Stimulated activated CD4-positive, alpha-beta T cell treated with anti-CD3 and anti-CD28 coated beads, Interleukin-1b, Interleukin-23, amount 100 ng/mL, for 48 hours (primary cell): ENCODE measurements at places on chromosomes 12 and 14.
A peak's percentile ranks its signal among the peaks of the same experiment; 100 is the strongest.

DNA sequence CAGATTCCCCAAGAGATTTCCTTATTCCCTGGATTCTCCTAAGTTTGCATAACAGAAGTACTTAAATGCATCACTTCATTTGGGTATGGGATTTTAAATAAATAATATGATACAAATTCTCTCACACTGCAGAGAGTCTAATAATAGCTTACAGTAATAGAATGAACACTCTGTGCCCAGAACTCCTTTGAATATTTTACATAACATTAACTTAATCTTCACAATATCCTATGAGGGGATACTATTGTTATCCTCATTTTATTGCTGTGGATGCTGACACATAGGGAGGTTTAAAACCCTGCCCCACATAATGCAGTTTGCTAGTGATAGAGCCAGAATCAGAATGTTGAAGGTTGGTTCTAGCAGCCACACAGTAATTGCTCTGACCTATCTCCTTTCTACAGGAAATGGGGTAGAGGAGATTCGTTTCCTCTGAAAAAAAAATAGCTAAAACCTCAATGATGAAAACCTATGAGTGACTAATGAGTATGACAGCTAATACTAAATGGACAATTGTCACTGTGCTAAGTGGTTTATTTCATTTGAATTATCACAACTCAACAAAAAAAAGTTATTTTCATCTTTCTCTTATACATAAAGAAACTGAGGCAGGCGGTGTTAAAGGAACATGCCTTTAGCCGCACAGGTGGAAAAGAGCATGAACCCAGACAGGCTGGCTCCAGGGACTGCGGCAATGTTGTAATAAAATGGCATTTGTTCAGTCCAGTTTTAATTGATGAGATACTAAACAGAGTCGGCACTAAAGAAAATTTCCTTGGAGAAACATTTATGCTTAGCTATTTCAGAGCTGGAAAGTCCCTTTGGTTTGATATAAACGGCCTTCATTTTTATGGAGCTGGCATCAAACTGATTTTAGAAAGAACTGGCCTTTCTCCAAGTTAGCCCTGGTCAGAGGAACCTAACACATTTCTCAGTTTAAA, 880.9 kb downstream of the NRXN3 start:
- no peak for DNase-seq

GRCh38 chr12:93758801-93759373, 81.7 kb downstream of the CRADD start:
- no peak for DNase-seq

DNA sequence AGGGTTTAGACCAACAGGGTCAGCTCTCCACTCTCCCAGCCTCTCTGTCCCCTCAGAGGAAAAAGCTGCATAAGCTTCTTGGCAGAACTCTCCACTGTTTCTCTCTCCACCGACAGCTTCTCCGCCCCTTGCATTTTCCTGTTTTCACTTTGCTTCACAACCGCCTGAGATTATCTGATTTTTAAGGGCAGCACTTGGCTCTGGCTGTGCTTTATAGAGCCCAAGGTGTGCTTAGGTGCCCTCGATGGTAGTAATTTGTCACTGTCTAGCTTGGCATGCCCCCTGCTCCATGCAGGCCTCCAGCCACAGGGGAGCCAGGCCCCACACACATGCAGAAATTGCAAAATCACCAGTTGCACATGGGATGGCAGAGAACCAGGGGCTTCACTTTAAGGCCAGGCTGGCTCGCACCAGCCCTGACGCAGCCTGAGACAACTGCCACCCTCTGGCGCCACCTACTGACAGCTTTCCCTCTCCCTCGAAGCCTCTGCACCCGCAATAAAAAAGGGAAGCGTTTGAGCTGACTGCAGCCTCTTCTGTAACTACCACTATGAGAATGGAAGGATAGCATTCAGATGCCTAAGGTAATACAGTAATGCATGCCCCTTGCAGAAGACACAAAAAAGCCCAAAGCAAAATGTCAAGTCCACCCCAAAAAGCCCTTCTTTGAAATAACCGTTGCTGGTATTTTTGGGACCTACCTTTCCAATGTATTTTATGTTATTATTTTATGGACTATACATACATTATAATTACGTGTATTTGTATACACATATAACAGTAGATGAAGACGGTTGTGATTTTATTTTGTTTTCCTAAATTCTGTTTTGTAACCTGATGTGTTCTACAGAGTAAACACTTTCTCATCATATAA, 32.0 kb upstream of the RIMBP2 start:
- DNase-seq: peak; percentile 69

GRCh38 chr12:6534945-6535696, 804 bp downstream of the GAPDH start:
- peak; percentile 85 for DNase-seq

DNA sequence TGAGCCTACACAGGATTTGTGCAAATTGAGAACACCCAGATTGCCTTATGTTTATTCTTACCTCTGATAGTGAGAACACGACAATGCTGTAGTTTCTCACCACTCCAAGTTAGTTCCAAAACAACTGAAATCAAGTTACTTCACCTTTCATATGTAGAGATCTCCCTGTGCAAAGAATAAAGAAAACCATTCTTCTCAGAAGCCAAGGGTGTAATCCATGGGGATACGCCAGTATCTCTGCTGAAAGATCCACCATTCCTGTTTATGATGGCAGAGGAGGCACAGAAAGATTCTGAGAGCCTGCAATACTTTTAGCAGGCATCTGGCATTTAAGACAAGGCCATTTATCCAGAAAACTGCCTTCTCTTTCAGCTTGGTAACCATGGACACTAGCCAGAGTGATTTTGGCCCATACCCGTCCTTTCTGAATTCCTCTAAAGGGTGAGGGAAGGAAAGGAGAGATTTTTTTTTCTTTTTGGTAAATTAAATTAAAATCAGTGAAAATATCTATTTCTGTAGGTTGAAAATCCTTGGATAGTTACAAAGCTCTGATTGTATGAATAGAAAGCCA, 355.4 kb upstream of the FAR2 start:
- no peak for DNase-seq

DNA sequence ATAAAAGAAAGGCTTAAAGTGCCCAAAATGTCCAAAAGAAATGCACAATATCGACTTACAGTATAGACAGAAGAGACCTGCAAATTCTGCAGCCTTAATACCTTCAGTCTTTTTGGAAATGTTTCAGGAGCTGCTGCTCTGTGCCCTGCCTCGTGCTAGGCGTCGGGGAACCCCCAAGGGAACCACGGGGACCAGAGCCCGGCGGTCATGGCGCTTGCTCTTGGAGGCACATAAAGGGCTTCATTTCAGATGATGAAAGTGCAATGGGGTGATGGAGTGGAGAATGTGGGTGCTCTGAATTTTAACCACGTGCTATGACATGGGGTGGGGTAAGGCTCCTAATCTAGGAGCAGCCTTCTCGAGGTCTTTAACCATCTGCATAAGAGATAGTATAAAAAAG, 14.8 kb upstream of the AACS start:
- DNase-seq: no peak

- DNase-seq: no peak
These were observed 51.1 kb downstream of the GTF2A1 start for GRCh38 chr14:81169711-81170103.

GRCh38 chr14:68682166-68683103, 110.4 kb downstream of the ZFP36L1 start:
- DNase-seq: peak; percentile 40

- DNase-seq: no peak
These were observed 20.3 kb upstream of the LMNTD1 start for GRCh38 chr12:25573346-25573745.

GRCh38 chr12:10408842-10409241, 715 bp downstream of the KLRC4 start:
- DNase-seq: no peak
